ENCODE measurements at places on chromosomes 16 and 17. TPM values are rescaled to one million over a fixed set of nuclear protein-coding genes. Genes with fewer than 3 reads are reported as not detected.
A peak's percentile ranks its signal among the peaks of the same experiment; 100 is the strongest.

The MIEN1 gene
- 79.6 TPM for total RNA-seq

The CCDC92B gene
- 0.25 TPM for total RNA-seq

The ACSM2A gene
- 0.20 TPM for total RNA-seq

The SCIMP gene
- 0.59 TPM for total RNA-seq

- DNase-seq = no peak
- no peak overlapping the region for H3K27ac ChIP-seq
- no peaks in the 10 kb centered on the region for H3K36me3 ChIP-seq
- H3K4me3 ChIP-seq = no peak overlapping the region
- no peaks in the 10 kb centered on the region for H3K4me1 ChIP-seq
These were observed 45.1 kb upstream of the SSTR5 start for GRCh38 chr16:1027501-1027815.

GRCh38 chr16:58426966-58427365 is 34.7 kb downstream of the GINS3 start:
- no peak for DNase-seq
- H3K27ac ChIP-seq = no peak overlapping the region
- no peaks in the 10 kb centered on the region for H3K4me1 ChIP-seq
- H3K4me3 ChIP-seq = no peak overlapping the region

The SLC6A2 gene
- total RNA-seq = not detected

DNA sequence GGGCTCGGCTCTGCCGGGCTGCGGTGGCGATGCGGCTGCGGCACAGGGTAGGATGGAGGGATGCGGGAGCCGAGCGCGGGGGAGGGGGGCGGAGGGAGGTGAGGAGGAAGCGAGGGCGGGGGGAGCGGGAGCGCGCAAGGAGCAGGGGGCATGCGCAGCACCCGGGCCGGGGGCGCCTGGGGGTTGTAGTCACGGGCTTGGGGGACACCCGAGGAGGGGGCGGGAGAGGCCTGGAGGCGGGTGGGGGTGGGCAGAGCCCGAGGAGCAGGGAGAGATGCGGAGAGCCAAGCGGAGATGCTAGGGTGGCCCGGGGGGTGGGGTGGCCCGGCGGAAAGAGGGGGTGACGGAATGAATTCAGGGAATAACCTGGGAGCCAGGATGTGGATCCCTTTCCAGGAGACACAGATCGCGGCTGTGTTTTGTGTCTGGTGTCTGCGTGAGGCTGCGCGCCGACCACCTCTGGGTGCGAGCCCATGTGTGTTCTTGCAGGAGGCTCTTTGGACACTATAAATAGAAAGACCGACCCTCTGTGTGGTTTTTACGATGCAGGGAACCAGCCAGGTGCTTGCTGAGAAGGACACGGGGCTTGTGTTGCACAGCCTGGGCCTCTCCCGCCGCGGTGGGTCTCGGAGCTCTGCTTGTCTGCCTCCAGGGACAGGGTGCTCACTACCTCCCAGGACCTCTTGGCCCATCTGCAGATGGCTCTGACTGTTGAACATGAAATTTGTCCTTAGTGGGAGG is at the start of gene STX1B:
Gene STX1B, minus strand, starts transcription at position 54 of the 741 bp plus-strand sequence. CDS start 242 bp downstream, outside the sequence.
- H3K27ac ChIP-seq = no peak within 1 kb of the TSS
- no peaks in the 10 kb centered on the region for H3K36me3 ChIP-seq
- H3K4me1 ChIP-seq = no peaks in the 10 kb centered on the region
- no peak within 1 kb of the TSS for H3K4me3 ChIP-seq
- H3K27me3 ChIP-seq = peaks cover 6% of the 10 kb centered on the region

- H3K4me1 ChIP-seq = peaks cover 6% of the 10 kb centered on the region
- peak overlapping the region; percentile 70 for H3K27ac ChIP-seq
These were observed 13.7 kb downstream of the HIC1 start for GRCh38 chr17:2068519-2069051.

The DUSP3 gene
- total RNA-seq = 68.5 TPM

- H3K27ac ChIP-seq = no peak overlapping the region
- no peaks in the 10 kb centered on the region for H3K4me1 ChIP-seq
- H3K4me3 ChIP-seq = no peak overlapping the region
- H3K36me3 ChIP-seq = no peaks in the 10 kb centered on the region
These were observed 45.8 kb upstream of the CACNG5 start for GRCh38 chr17:66789093-66789492.

DNA sequence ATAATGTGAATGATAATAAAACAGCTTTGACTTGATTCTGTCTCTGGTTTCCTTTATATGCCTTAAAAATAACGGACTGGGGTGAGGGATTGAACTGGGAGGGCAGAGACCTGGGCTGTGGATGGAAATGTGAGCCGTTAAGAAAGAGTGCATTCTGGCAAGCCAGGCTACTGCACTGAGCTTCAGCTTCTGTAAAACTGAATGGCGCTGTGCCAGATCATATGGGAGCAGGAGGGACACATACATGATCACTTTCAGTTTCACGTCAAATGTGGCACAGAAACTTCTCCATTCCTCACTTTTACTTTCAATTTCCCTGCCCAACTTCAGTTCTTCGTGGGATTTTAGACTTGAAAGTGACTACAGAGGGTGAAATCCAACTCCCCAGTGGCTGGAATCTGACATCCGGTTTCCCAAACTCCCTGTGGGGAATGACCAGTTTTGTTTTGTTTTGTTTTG is 1.1 kb downstream of the MT2A start:
- peak overlapping the region; percentile 89 for H3K27ac ChIP-seq
- H3K27me3 ChIP-seq = no peaks in the 10 kb centered on the region
- H3K4me1 ChIP-seq = peaks cover 47% of the 10 kb centered on the region
- no peaks in the 10 kb centered on the region for H3K36me3 ChIP-seq
- DNase-seq = peak; percentile 54

The PPY gene
- not detected for total RNA-seq

The MT1H gene
- 179 TPM for total RNA-seq

- H3K36me3 ChIP-seq = no peaks in the 10 kb centered on the region
- H3K27me3 ChIP-seq = no peaks in the 10 kb centered on the region
- no peak overlapping the region for H3K4me3 ChIP-seq
- H3K27ac ChIP-seq = no peak overlapping the region
These were observed 46.7 kb downstream of the RAB11FIP3 start for GRCh38 chr16:472199-472504.

The MGAT5B gene
- 0.22 TPM for total RNA-seq

GRCh38 chr16:3058139-3059030 is 7.1 kb upstream of the IL32 start:
- peak overlapping the region; percentile 66 for H3K4me3 ChIP-seq
- DNase-seq = peak; percentile 51
- H3K27me3 ChIP-seq = no peaks in the 10 kb centered on the region
- no peaks in the 10 kb centered on the region for H3K36me3 ChIP-seq

DNA sequence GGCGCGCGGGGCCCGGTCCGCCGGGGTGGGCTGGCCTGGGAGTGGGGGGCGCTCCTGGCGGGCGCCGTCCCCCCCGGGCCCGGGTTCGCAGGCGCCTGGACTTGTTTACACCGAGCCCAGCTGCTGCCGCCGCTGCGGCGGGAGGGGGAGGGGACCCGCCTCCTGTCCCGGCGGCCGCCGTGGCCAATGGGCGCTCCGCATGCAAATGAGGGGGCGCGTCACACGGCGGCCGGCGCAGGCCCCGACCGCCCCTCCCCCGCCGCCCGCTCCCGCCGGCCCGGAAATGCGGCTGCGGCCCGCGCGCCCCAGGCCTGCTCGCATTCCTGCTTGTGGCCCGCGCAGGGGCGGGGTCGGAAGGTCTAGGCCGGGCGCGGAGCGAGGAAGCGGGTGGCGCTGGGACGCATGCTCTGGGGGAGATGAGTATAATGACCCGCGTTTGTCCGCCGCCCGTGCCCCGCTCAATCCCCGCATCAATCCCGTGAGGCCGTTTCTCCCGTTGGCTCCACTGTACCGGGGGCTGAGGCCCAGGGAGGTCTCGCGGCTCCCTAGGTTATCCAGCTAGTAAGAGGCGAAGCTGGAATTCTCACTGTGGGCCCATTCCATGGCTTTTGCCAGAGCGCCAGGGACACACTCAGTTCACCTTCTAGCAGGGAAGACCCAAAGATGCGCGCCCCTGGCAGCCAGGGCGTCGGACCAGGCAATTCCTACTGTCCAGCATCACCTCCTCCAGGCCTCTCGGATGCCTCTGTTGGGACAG is at the start of gene YPEL3:
Gene YPEL3, minus strand, starts transcription at position 109 of the 757 bp plus-strand sequence. CDS start 731 bp downstream, outside the sequence.
- H3K4me3 ChIP-seq = peak within 1 kb of the TSS; percentile 78
- H3K36me3 ChIP-seq = peaks cover 5% of the 10 kb centered on the region
- peaks cover 34% of the 10 kb centered on the region for H3K4me1 ChIP-seq
- DNase-seq = peak; percentile 94
- peak within 1 kb of the TSS; percentile 88 for H3K27ac ChIP-seq

The DNAH9 gene
- 0.46 TPM for total RNA-seq

- H3K4me3 ChIP-seq = no peak overlapping the region
- no peaks in the 10 kb centered on the region for H3K36me3 ChIP-seq
- H3K27me3 ChIP-seq = no peaks in the 10 kb centered on the region
These were observed 138.3 kb upstream of the HSBP1 start for GRCh38 chr16:83669456-83669855.

- no peak for DNase-seq
- no peaks in the 10 kb centered on the region for H3K27me3 ChIP-seq
- peak overlapping the region; percentile 77 for H3K27ac ChIP-seq
- no peak overlapping the region for H3K4me3 ChIP-seq
- no peaks in the 10 kb centered on the region for H3K36me3 ChIP-seq
These were observed 32.6 kb downstream of the COPZ2 start for GRCh38 chr17:48004983-48005382.

The KRT39 gene
- total RNA-seq = not detected

GRCh38 chr16:25013751-25014499 is 1.2 kb downstream of the ARHGAP17 start:
- H3K4me1 ChIP-seq = peaks cover 47% of the 10 kb centered on the region
- no peaks in the 10 kb centered on the region for H3K36me3 ChIP-seq
- H3K4me3 ChIP-seq = peak overlapping the region; percentile 83
- H3K27ac ChIP-seq = peak overlapping the region; percentile 91

GRCh38 chr17:78130090-78130436 is 508 bp upstream of the TMC8 start:
- no peaks in the 10 kb centered on the region for H3K27me3 ChIP-seq
- no peaks in the 10 kb centered on the region for H3K36me3 ChIP-seq
- no peak overlapping the region for H3K4me3 ChIP-seq
- H3K4me1 ChIP-seq = peaks cover 55% of the 10 kb centered on the region
- no peak overlapping the region for H3K27ac ChIP-seq
- DNase-seq = no peak
